ENCODE measurements at places on chromosomes 12 and 14.

- DNase-seq: no peak
These were observed 85.7 kb upstream of the CMKLR1 start for GRCh38 chr12:108424816-108425215.

- no peak for DNase-seq
These were observed 4.2 kb downstream of the SDS start for GRCh38 chr12:113399490-113399889.

DNA sequence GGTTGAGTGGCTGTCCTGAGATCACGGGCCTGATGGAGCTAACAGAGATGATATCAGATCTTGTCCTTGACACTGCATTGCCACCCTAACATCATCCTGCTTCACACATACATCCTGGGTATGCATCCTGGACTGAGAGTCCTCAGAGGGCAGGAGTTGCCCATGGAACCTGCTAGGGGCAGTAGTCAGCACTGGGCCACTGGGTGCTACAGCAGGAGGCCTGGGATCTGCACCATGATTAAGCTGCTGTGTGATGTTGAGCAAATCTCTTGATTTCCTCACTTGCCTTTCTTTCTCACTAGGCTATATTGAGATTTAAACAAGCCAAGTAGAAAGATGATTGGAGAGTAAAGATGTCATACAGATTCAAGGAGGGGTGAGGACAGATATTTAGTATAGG lies 22.1 kb upstream of the EIF4B start:
- DNase-seq: no peak

- no peak for DNase-seq
These were observed 15.9 kb upstream of the LRRK2 start for GRCh38 chr12:40208707-40209446.

- peak; percentile 98 for DNase-seq
These were observed 762 bp downstream of the C12orf57 start for GRCh38 chr12:6944381-6945186.

GRCh38 chr12:9319842-9320173 lies 111.6 kb upstream of the PZP start:
- DNase-seq: no peak

GRCh38 chr14:76772300-76773187 lies 11.3 kb downstream of the VASH1 start:
- no peak for DNase-seq

DNA sequence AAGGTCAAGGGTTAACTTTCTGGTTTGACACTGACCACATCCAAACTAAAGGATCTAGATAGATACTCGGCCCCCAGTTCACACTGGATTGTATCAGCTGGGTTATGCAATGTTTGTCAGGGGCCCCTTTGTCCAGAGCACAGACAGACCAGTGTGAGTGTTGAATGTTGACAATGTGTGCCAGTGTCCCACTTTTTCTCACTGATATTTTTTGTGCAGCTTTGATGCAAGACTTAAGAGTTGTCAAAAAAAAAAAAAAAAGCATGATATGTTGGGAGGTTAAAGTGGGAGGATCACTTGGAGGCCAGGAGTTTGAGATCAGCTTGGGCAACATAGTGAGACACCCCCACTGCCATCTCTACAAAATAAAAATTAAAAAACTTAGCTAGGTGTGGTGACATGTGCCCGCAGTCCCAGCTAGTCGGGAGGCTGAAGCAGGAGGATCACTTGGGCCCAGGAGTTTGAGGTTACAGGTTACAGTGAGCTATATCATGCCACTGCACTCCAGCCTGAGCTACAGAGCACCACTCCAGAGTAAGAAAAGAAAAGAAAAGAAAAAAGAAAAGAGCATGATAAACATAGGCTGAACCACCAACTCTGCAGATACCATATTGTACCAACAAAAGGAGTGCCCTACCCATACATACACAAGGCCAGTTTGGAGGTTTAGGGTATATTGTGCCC lies 97.5 kb downstream of the LGR5 start:
- no peak for DNase-seq

DNA sequence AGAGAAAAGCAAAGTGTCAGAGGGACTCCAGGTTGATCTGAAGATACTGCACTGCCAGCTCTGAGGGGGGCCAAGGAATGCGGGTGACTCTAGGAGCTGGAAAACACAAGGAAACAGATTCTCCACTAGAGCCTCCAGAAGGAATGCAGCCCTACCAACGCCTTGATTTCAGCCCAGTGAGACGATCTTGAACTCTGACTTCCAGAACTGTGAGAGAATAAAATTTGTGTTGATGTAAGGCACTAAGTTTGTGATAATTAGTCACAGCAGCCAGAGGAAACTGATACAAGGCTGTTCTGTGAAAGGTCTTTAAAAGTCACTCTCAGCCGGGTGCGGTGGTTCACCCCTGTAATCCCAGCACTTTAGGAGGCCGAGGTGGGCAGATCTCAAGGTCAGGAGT lies 34.2 kb downstream of the CKAP4 start:
- no peak for DNase-seq

- no peak for DNase-seq
These were observed 149.2 kb downstream of the DYRK2 start for GRCh38 chr12:67797753-67798152.

DNA sequence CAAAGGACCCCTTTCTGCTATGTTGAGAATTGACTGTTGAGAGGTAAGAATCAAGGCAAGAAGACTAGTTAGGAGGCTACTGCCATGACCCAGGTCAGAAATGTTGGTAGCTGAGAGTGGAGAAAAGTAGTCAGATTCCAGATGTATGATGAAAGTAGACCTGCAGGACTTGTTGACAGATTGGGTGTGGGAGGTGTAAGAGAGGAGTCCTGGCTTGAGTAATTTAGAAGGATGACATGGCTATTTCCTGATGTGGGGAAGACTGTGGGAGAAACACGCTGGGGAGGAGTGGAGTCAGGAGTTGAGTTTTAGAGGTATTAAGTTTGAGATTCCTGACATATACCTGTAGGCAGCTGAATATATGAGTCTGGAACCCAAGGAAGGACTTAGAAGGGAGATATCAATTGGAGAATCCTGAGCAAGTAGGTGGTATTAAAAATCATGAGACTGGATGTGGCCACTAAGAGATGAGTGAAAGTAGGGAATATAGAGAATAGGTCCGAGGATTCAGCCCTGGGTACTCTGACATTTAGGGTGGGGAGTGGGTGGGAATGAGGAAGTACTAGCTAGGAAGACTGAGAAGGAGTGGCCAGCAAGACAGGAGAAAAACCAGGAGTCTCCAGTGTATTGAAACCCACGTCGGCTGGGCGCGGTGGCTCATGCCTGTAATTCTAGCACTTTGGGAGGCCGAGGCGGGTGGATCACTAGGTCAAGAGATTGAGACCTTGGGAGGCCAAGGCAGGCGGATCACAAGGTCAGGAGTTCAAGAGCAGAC lies 12.6 kb upstream of the DDX47 start:
- no peak for DNase-seq

Data from NCI-H1417 (cell line).